Liver (tissue), 10 donors: ENCODE measurements at places on chromosomes 5 and 9. TPM values are rescaled to one million over a fixed set of nuclear protein-coding genes. Genes with fewer than 3 reads are reported as not detected.

GRCh38 chr9:35628389-35628991 is 10.3 kb upstream of the CD72 start:
- H3K4me1 ChIP-seq: no peaks in the 10 kb centered on the region
- no peaks in the 10 kb centered on the region for H3K36me3 ChIP-seq
- H3K27me3 ChIP-seq: no peaks in the 10 kb centered on the region
- DNase-seq: no peak
- H3K27ac ChIP-seq: no peak overlapping the region
- H3K4me3 ChIP-seq: no peak overlapping the region

- H3K4me3 ChIP-seq: no peak overlapping the region
- H3K4me1 ChIP-seq: no peaks in the 10 kb centered on the region
- no peak for DNase-seq
- no peaks in the 10 kb centered on the region for H3K36me3 ChIP-seq
- H3K27me3 ChIP-seq: no peaks in the 10 kb centered on the region
- H3K27ac ChIP-seq: no peak overlapping the region
These were observed 13.8 kb downstream of the ST8SIA4 start for GRCh38 chr5:100889165-100889743.

Gene ABCA1
- total RNA-seq: 83.9 TPM

DNA sequence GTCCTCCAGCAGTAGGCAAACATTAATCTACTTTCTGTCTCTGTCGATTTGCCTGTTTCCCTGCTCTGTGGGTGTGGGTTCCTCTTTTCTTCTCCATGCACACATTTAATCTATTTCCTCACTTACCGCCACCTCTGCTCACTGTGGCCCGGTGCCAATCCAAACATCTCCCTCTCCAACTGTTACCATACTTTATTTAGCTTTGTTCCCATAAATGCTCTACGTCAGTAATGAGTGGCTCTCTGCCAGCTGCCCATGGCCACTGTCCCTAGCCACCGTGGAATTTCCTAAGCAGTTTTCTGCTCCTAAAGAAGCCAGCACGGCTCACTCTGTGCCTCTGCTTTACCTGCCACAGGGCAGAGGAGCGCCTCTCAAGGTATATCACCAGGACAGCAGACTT is 19.5 kb upstream of the GOLPH3 start:
- H3K36me3 ChIP-seq: no peaks in the 10 kb centered on the region
- H3K4me3 ChIP-seq: no peak overlapping the region
- peak overlapping the region; percentile 84 for H3K27ac ChIP-seq
- H3K27me3 ChIP-seq: no peaks in the 10 kb centered on the region
- no peaks in the 10 kb centered on the region for H3K4me1 ChIP-seq
- peak; percentile 66 for DNase-seq

DNA sequence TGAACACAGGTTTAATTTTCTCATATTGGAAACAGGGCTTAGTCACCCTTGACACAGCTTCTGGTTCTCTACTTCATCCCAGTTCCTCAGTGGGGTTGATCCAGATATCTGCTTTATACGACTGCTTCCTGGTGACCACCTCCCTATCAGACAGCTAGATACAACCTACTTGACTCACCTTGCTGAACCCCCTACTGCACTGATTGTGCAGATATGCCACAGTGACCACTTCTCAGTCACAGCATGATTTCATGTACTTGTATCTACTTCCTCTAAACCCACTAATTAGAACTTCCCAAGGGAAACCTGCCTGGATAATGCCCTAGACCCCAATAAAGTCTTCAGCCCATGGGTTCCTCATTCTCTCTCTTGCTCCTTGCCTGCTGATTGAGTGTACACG is 18.4 kb upstream of the RFK start:
- no peak for DNase-seq
- H3K27me3 ChIP-seq: no peaks in the 10 kb centered on the region
- H3K4me1 ChIP-seq: peaks cover 1% of the 10 kb centered on the region
- no peak overlapping the region for H3K27ac ChIP-seq
